ENCODE measurements at places on chromosomes 1 and 21.

DNA sequence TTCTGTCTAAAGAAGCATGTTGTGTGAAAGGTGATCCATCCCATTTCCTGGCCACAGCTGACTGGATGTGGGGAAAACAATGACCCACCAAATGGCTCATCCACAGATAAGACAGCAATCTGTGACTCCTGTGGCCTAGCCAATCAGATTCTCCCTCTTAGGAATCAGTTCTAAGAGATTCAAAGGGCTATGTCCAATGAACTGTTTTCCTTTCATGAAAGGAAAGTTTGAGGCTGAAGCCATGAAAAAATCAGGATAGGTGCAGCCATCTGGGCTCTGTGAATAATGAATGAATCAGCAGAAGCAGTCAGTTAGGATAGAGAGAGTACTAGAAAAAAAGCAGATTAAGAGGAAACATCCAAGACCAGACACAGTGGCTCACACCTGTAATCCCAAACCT, 164.7 kb downstream of the NRIP1 start:
- DNase-seq: no peak

- DNase-seq: no peak
Measured at GRCh38 chr21:30189773-30190172, 23.2 kb upstream of the CLDN17 start.

- no peak for DNase-seq
Measured at GRCh38 chr1:26768755-26769154, 19.0 kb upstream of the PIGV start.

DNA sequence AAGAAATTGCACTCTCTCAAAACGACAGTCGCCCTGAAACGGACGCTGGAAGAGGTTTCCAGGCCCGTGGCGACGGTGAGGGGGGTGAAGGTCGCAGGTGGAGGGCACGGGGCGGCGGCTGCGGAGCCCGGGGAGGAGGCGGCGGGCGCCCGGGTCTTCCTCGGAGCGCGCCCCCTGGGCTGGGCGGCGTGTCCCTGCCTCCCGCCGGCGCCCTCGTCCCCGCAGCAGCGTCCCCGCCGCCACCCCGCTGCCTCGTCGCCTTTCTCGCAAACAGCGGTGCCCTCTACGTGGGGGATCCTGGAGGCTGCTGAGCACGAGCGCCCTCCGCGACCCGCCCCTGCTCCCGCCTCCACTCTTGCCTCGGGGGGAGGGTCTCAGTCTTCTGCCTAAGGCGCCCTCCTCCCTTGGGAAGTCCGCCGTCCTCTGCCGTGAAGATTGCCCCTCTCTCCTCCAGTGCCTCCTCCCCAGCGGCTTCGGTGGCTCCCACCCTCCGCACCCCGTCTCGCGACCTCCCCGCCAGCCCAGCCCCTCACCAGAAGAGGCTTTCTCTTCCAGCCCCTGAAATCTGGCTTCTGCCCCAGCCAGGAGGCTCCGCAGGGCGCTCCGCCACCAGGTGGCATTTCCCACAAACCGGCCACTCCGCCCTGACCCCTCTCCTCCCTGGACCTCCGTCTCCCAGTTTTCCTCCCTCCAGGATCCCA, 227.4 kb downstream of the SDCCAG8 start:
- no peak for DNase-seq

DNA sequence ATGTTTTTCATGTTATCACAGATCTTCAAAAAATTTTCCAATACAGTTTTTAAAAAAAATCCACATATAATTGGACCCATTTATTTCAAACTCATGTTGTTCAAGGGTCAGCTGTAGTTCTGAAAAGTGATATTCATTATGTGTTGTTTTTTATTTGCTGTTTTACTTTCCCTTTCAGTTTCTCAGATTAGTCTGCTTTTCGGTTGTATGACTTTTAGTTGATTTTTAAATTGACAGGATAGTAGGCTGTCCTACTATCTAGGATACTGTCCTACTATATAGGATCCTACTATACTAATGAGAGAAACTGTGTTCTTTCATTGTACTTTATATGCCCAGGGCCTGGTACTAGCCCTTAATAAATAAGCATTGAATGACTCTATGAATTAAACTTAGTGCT, 33.6 kb upstream of the GPR52 start:
- DNase-seq: no peak

- DNase-seq: no peak
Measured at GRCh38 chr1:214136324-214136919, 144.5 kb upstream of the SMYD2 start.

DNA sequence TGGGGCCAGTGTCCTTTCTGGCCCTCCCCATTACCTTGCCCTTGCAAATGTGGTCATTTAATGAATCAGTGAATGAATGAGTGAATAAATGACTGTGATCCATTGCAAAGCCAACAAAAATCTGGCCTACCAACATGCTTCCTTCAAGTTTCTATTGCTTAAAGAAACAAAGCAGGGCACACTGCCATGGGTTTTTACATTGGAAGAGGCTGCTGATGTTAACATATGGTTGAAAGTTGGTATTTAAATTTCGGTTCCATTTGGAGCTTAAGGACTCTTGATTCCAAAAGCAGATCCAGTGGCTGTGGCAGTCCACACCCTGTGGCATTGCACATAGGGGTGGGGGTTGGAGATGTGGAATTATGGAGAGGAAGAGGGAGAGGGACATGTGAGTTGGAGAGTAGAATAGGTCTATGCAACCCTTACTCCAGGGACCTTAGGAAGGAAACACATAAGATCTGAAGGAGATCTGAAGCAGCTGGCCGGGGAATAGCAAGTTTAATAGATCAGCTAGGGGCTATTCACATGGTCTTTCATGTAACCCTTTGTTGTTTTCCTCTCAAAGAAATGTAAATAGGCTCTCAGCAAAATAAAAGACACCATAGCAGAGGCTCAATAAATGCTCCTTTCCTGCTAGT, 7.2 kb downstream of the ABCA4 start:
- no peak for DNase-seq

DNA sequence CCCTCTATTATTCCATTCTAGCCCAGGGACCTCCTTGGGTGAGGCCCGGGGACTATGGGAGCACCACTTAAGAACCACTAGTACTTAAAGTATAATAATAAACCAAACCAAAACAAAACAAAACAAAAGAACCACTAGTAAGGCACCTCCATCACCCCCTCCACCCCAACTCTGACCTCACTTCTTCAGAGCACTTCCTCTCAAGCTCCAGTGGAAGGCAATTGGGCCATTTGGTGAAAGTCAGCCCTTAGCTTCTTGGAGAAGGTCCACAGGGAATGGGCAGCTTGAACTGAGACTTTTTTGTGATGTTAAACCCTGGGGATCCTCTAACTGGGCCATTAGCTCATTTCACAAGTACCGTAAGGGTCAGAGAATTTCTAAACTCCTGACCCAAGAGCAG, 237.3 kb downstream of the RHOU start:
- DNase-seq: no peak

DNA sequence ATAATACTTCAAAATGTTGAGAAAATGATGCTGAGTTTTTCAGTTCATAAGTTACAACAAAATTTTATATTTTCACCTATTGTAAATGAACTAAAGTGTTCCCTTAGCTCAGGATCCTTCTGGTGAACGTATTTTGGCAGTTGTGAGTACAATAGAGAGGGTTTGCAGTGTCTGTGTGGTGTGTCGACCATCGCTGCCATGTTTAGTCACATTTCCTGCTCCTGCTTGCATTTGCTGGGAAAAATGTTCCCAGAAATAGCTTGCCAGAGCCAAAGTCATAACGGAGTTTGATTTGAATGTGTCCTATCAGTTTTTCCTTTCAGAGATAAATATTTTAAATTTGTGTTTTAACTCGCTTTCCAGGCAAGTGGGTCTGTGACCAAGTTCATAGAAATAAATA, 117.1 kb upstream of the COL6A1 start:
- no peak for DNase-seq

DNA sequence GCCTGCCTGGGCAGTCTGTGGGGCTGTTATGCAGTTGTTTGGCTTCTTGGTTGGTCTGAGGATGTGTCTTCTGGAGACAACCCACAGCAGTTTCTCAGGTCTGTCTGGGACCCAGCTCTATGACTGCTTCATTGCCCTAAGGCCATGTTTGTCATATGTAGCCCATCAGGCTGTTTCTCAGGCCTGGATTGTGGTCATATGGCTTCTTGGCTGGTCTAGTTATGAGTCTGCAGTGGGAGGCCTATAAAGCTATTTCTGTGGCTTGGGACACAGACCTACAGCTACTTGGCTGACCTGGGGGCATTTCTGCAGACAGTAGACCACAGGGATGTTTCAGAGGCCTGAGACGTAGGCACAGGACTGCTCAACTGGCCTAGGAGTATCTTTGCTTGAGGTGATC, 41.5 kb downstream of the CHIA start:
- DNase-seq: no peak

DNA sequence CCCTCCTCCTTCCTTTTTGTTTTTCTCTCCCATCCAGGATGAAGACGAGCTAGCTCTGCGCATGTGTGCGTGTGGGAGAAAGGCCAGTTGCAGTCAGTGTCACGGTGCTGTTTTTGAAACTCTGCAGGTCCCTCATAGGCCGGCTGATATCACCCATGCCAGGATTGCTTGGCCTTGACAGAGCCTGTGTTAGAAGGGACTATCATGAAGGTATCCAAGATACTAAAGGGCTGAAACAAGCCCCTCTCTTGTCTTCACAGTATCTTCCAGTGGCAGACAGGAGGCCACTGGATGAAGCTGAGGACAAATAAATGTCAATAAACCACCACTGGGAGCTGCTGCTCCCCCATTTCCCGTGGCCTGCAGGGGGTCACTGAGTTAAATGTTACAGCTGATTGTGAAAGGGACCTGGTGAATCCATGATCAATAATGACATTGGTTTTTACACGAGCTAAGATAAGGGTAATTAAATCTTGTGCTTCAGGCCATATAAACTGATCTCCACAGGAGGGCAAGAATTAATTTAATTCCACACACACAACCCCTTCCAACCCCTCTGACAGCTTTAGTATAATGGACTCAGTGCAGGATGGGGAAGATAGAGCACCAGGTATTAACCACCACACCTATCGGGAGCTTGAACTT, 64.6 kb upstream of the TARBP1 start:
- DNase-seq: no peak

DNA sequence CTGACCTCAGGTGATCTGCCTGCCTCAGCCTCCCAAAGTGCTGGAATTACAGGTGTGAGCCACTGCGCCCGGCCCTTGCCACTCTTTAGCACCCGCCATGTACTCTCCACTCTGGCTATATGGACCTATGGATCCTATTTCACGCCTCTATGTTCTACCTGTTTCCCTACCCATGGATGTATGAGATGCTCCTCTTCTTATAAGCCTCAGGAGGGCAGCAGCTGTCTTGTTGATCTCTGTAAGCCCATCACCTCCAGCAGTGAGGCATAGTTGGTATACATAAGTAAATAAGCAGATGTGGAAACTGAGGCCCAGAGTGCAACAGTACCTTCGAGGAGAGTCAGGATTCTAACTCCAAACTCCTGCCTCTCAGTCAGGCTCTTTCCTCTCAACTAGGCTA, 24.7 kb upstream of the ARTN start:
- no peak for DNase-seq

DNA sequence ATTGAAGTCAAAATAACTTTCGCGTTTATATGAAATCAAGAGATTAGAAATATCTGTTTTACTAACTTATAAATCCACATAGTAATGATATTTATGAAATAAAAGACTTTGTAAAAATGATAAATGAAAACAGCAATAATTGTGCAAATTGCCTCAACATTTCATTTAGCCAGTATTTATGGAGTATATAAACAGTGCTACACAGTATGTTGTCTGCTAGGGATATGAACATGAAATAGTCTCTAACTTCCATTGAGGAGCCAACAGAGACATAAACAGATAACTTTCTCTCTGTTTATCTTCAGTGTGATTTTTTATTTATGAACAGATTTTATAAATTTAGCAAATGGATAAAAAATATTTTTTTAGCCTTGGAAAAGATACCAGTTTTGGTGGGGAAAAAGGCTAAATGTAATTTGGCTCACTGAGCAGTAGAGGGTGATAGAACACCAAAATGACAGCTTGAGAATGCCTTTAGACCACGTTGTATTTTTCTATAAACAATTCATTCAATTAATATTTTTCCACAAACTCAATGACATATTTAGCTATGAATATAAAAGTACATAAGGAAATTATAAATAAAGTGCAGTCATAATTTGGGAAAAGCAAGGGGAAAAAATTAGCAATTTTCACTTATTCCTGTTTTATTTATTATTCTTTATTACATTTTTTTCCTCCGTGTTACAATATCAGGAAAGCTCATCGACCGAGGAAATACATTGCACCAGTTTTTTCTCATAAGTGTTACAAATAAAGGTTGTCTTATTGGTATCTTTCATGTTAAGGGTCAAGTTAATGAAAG, 47.5 kb upstream of the EEIG2 start:
- peak; percentile 38 for DNase-seq

- no peak for DNase-seq
Measured at GRCh38 chr1:240245629-240246020, 153.9 kb downstream of the FMN2 start.

DNA sequence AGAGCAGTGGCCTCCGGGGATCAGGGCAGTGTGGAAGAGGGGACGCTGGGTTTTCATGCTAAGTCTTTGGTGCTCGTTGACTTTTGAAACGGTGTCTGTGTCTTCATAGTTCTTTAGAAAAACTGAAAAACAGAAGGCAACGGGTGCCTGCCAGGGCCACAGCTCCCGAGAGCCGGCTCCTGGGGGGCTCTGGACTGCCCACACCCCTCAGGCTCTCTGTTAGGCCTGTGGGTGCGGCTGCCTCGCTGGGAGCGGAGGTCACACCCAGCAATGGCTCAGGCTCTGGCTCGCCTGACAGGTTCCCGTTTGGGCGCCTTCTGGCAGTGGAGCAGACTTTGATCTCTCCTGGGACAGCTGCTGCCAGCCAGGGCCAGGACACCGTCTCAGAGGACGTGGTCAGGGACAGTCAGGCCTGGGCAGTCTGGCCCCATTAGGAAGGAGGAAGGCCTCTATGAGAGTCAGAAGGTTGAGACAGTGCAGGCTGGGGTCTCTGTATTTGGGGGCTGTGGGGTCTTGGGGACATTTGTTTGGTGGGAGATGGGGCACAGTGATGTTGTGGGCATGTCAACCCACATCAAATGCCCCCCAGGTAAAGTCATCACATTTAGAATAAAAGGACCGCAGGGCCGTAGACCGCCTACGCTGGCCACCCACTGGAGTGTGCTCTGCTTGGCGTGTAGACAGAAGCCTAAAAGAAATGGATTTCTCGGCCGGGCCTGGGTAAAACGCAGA, 5.6 kb downstream of the ARHGEF16 start:
- no peak for DNase-seq

DNA sequence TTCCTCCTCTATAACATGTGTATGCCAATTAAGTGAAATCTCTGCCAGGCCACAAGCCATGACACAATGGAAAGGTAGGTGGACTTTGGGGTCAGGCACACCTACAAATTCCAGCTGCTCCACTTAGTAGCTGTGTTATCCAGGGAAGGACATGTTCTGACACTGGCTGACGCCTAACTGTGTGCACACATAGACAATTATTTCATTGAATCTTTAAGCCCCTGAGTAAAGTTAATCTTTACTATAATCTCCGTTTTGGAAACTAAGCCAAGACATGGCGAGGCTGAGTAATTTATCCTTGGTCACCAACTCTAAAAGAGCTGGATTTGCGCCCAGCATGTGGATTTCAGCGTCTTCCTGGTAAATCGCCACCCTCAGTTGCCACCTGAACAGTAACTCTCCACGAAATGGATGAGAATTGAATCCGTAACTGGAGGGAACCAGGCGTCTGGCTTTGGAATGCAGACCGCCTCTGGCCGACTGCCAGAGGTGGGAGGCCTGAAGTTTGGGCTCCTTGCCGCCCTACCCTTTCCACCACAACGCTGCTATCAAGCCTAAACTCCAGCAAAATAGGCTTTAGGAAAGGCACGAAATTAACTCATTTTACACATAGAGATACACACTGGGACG, 888 bp upstream of the SNRPE start:
- DNase-seq: no peak
